ENCODE measurements at places on chromosomes 7 and 10.

DNA sequence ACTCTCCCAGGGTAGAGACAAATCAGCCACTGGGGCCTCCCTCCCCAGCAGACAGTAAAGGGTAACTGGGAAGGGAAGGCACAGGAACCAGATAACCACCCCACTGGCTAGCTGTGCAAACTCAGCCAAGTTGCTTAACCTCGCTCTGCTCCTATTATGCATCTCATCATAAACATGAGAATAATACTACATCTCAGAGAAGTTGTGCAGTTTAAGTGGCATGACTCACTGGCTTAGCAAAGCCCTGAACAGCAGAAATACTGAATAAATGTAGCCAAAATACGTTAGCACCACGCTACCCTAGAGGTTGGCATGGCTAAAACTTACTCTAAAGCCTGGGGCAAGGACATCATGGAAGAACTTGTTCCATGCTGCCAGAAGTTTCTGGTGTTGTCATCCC, 128.1 kb upstream of the ANK3 start:
- DNase-seq, result no peak
- no peak overlapping the region for H3K27ac ChIP-seq
- peaks cover 10% of the 10 kb centered on the region for H3K4me1 ChIP-seq
- no peaks in the 10 kb centered on the region for H3K36me3 ChIP-seq

DNA sequence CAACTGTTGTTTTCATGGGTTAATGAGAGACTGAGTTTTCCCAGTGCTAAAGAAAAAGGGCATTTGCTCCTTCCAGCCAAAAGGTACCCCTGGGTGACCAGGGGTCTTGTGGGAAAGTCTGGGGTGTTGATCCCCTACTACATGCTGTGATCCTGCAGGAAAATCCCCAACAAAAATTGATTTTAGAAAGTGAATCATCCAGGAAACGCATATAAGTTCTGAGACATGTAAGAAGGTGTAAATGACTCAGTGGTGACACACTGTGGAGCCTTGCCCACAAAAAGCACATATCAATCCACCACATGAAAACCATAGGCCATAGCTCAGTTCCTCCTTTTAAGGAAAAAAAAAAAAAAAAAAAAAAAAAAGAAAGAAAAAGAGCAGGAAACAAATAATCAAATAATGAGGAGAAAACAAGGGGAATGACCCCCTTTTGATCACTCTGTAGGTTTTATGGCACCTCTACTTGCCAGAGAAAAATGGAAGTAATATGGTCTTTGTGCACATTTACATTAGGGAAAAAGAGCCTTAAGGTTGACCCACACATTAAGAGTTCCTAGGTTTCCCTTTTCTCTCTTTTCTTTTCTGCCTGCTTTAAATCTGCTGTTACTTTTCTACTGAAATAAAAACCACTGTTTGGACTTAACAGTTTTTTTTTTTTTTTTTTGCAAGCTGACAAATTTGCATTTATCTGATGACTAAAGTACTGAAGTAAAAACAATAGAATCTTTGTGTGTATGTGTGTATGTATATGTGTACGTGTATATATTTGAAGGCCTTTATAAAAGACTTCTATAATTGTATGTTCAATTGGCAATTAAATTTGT, 386.0 kb downstream of the KIF20B start:
- H3K27me3 ChIP-seq, result peaks cover 4% of the 10 kb centered on the region
- peaks cover 13% of the 10 kb centered on the region for H3K4me1 ChIP-seq
- DNase-seq, result no peak
- H3K27ac ChIP-seq, result no peak overlapping the region
- H3K4me3 ChIP-seq, result no peak overlapping the region
- H3K36me3 ChIP-seq, result no peaks in the 10 kb centered on the region

DNA sequence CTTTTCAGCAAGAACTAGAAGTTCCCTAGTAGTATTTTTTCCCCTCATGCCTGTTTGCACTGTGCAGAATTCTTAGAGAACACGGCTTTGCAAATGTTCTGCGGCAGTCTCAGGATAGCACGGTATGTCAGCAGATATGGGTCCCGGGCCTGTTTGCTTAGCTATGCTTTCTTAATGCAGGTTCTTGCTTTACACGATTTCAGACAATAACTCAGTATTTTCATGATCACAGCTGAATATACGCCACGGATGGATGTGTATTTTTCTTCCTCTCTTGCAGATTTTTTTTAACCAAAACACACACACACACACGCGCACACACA, 137.3 kb downstream of the HECW1 start:
- H3K4me3 ChIP-seq, result no peak overlapping the region
- no peaks in the 10 kb centered on the region for H3K36me3 ChIP-seq
- H3K4me1 ChIP-seq, result peaks cover 9% of the 10 kb centered on the region

- H3K4me3 ChIP-seq, result no peak overlapping the region
- no peaks in the 10 kb centered on the region for H3K4me1 ChIP-seq
- no peak overlapping the region for H3K27ac ChIP-seq
- peaks cover 7% of the 10 kb centered on the region for H3K36me3 ChIP-seq
Observed at GRCh38 chr10:105239311-105240219, 598.5 kb downstream of the SORCS3 start.

DNA sequence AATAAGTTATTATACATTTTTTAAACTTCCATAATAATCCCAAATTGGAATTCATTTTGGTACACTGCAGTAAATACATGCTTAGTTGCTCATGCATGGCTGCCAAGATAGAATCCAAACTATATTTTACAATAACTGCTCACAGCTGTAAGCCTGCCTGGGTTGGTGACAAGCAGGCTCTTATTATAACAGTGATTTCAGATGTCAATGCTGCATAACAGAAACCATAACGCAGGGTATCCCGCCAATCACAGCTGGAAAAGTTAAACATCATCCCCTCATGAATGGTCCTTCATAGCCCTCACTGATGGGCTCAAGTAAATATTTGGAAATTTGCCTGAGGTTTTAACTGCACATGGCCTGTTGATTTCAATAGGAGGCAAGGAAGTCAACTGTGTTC, 149.8 kb downstream of the AMPH start:
- no peak for DNase-seq
- peaks cover 17% of the 10 kb centered on the region for H3K36me3 ChIP-seq
- H3K4me3 ChIP-seq, result no peak overlapping the region
- no peak overlapping the region for H3K27ac ChIP-seq
- peaks cover 5% of the 10 kb centered on the region for H3K4me1 ChIP-seq

DNA sequence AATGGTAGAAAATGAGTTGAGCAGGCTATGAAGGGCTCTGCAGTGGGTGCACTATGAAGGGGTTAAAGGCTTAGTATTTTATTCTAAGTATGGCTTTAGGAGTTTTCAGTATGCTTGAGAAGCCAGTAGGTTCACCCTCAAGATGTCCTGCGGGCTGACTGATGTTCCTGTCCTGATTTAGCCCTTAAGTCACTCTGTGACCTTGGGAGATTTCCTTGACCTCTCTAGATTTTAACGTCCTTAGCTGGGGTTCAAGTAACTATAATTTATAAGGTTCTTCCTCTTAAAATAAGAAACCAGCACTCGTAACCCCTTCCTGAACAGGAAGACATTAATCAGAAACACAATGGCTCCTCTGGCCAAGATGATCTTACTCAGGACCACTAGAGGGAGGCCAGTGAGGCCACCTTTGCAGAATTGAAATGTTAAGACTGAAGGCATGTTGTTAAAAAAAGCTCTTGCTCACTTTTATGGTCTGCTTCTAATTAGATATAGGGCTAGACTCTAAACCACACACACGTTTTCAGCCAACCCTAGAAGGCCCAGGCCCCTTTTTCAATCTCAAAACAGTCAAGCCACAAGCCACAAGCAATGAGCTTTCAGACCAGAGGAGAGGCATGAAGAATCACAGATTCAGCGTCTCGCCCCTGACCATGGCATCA, 41.9 kb downstream of the CDK1 start:
- peaks cover 60% of the 10 kb centered on the region for H3K4me1 ChIP-seq
- H3K27me3 ChIP-seq, result peaks cover 3% of the 10 kb centered on the region
- peak overlapping the region; percentile 44 for H3K4me3 ChIP-seq
- DNase-seq, result peak; percentile 9

GRCh38 chr7:22944022-22944421, 69.9 kb downstream of the HYCC1 start:
- DNase-seq, result no peak
- H3K27ac ChIP-seq, result no peak overlapping the region
- H3K27me3 ChIP-seq, result no peaks in the 10 kb centered on the region
- no peak overlapping the region for H3K4me3 ChIP-seq

GRCh38 chr7:141418066-141418465, 133.1 kb upstream of the AGK start:
- peaks cover 18% of the 10 kb centered on the region for H3K27me3 ChIP-seq
- H3K4me1 ChIP-seq, result peaks cover 10% of the 10 kb centered on the region
- H3K27ac ChIP-seq, result peak overlapping the region; percentile 2
- H3K4me3 ChIP-seq, result no peak overlapping the region
- no peak for DNase-seq
- H3K36me3 ChIP-seq, result no peaks in the 10 kb centered on the region

GRCh38 chr10:112006831-112007230, 176.7 kb downstream of the GPAM start:
- no peak for DNase-seq
- H3K4me3 ChIP-seq, result no peak overlapping the region
- peaks cover 10% of the 10 kb centered on the region for H3K4me1 ChIP-seq
- H3K36me3 ChIP-seq, result no peaks in the 10 kb centered on the region

GRCh38 chr10:55223352-55223751, 422.3 kb upstream of the PCDH15 start:
- no peaks in the 10 kb centered on the region for H3K27me3 ChIP-seq
- H3K4me3 ChIP-seq, result no peak overlapping the region
- H3K27ac ChIP-seq, result no peak overlapping the region
- DNase-seq, result no peak

DNA sequence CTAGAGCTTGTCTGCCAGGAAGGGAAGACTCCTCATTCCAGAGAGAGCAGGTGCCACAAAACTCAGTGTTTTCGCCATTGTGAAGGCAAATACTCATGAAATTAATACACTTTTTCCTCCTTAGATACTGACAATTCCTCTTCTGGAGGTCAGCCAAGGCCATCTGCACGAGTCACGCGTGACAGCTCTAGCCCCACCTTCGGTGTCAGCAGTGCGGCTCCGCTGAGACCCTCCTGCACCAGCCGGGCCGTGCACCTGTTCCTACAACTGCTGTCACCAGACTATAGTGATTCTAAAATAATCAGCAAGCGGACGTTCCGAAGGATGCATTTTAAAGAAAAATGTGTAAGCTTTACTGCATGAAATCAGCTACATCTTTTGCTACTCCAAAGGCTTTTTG, 127.7 kb downstream of the DIP2C start:
- H3K27ac ChIP-seq, result no peak overlapping the region
- no peak for DNase-seq
- H3K27me3 ChIP-seq, result peaks cover 6% of the 10 kb centered on the region
- peaks cover 47% of the 10 kb centered on the region for H3K36me3 ChIP-seq
- no peak overlapping the region for H3K4me3 ChIP-seq
- peaks cover 52% of the 10 kb centered on the region for H3K4me1 ChIP-seq

All from nephron progenitor cell (in vitro differentiated cells).